Lower leg skin (tissue), 4 donors: ENCODE measurements at places on chromosomes 1 and 21.

DNA sequence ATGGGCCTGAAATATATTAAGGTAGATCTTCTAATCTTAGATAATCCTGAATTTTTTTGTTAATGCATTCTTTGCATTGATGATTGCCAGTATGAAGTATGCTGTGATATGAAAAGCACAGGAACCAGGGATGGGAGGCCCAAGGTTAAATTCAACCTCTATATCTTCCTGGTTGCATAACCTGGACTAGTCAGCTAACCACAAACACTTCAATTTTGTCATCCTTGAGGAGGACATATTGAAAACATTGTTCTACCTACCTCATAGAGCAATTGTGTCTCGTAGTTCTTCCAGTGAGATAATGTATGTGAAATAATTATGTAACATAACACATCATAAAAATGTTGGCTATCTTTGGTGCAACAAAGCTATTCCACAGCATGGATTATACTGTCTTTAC lies 25.6 kb downstream of the PDC start:
- DNase-seq: no peak

- no peak for DNase-seq
Observed at GRCh38 chr1:113686891-113687618, 72.2 kb downstream of the PHTF1 start.

- no peak for DNase-seq
Observed at GRCh38 chr1:107821340-107821739, 143.6 kb downstream of the VAV3 start.

DNA sequence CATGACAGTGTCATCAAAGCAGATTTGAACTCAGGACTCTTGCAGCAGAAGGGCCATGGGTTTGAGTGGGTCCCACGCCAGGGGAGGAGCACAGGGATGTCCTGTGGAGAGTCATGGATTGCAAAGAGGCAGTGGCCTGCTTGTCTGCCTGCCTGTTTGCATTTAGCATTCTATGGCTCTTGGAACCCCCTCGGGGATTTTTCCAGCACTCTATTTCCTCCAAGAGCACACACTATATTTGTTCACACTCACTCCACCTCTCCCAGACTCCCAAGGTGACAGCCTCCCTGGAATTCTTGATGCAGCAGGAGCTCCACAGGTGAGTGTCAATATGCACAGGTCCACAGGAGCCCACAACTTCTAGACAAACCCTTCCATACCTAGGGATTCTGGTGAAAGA lies 73.1 kb upstream of the LRRN2 start:
- no peak for DNase-seq

DNA sequence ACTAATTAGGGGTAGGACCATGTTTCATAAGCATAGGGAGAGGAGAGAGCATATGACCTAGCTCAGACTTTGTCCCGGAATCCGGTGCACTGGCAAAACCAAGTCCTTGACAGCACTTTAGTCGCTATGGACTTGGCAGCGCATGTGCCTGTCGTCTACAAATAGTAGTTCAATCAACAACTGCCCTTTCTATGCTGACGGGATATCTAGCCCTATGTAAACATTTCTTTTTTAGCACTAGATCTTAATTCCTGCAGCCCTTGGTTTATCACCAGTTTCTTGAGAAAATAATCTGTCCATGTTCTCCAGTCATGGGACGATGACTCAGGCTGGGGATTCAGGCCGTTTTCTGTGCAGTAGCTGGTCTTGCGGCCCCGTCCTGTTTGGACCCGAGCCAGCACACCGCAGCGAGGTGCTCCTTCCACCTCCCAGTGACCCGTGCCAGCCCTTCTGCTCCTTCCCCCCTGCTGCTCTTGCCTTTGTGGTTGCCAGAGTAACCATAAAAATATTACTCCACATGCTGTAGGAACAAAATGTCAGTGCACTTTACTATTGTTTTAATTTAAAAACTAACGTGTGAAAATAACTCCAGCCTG lies 8.6 kb upstream of the MT1HL1 start:
- DNase-seq: no peak

GRCh38 chr1:46523496-46524353 lies 27.7 kb downstream of the KNCN start:
- no peak for DNase-seq
